B cell (primary cell): ENCODE measurements at places on chromosomes 2 and 18.

GRCh38 chr18:23228102-23229061 lies 93.1 kb downstream of the CABLES1 start:
- peak; percentile 75 for DNase-seq

- DNase-seq, result no peak
Measured at GRCh38 chr18:11859903-11860407, 8.7 kb downstream of the CHMP1B start.

DNA sequence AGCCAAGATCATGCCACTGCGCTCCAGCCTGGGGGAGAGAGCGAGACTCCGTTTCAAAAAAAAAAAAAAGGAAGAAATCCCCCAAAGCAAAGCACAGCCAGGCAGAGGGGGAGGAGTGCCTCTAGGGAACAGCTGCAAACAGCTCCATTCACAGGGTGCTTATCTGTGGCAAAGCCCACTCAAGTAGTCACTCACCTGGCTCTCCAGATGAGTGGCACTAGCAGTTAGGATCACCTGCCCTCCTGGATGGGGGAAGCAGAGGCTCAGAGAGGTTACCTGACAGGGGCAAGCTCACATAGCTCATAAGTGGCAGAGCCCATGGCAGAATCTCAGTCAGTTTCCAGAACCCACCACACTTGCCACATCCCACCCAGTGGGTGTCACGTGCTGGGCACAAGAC lies 30.3 kb downstream of the TFCP2L1 start:
- DNase-seq, result no peak

DNA sequence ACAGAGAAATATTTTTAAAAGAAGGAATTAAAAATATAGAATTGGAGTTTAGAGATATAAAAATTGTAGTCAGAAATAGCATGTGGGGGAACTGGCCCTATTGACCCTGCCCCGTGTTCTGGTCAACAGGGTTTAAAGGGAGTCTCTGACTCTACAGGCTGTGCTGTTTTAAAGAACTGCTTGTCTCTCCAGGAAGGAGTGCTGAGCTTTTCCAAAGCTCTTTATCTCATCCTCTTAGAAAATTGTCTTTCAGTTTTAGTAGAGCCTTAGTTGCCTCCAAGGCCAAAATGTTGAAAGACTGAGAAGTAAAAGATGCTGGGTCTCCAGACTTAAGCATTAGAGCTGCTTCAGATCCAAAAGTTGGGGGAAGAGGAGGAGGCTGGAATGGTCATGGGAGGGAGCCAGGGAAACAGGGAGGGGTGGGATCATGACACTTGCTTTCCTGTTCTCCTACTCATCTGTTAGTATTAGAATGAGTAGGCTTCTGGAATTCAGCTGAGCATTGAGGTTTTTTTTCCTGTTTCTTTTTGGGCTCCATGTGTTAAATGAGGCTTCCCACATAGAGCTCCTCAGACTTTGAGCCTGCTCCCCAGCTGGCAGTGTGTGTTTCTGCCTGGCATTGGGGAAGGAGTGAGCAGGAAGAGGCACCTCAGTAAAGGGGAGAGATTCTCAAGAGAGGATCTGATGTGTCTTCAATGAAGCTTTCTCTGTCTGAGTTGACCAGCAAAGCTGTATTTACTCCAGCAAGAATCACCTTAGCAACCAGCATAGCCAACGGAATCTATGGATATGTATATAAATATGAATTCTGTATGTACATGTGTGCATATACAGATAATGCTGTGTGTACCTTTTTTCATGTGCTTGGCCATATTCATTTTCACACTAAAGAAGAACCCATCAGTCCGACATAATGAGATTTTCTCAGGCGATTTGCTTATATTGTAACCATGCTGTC lies 186.8 kb upstream of the FBXO11 start:
- no peak for DNase-seq

GRCh38 chr2:82062463-82062862 lies 1757.9 kb upstream of the LRRTM1 start:
- no peak for DNase-seq
